K562 (cell line): ENCODE measurements at places on chromosomes 12 and 14.

- no peak for DNase-seq
Observed at GRCh38 chr12:131615326-131616042, 95.4 kb upstream of the SFSWAP start.

GRCh38 chr14:91873471-91874415, 6.4 kb upstream of the TC2N start:
- DNase-seq: no peak

DNA sequence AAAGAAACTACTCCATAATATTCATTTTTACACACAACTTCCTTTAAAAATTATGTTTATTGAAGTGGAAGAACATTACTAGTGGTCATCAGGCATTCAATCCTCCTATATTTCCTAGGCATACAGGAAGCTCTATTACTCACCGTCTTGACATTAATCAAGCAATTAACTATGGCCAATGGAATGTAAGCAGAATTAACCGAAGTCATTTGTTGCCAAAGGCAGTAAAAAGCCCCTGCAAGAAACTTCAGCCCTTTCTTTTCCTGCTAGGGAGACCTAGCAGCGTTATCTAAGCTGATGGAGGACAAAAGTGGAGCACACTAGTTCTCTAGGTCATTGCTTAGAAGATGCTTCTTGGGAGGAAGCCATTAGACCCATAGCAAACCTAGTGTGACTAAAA, 399.6 kb downstream of the KCNH5 start:
- no peak for DNase-seq

DNA sequence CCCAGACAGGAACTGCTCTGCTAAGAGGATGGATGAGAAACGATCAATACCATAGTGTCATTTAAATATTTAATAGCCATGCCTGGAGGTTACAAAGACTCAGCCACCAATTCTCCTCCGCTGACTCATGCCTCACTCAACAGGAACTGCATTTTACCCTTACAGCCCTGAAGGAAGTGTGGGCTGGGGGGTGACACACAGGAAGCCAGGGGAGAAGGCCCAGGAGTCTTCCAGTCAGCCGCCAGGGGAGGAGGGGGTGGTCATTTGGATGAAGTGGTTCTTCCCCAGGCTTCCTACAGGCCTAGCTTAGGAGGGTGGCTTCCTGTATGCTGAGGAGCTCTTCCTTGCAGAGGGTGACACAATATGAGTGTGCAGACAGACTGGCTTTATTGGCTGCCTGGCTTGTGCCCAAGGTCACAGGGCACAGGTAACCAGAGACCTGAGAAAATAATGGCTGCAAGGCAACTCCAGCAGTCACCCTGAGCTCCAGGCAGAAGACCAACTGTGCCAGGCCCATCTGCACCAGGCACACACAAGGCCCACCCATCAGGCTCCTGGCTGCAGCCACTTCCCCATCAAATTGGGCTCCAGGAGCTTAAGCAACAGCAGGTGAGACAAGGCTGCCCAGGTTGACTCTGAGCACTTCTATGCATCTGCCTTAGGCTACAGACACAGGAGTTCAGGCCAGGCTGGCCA, 30.6 kb upstream of the RPLP0 start:
- peak; percentile 91 for DNase-seq

DNA sequence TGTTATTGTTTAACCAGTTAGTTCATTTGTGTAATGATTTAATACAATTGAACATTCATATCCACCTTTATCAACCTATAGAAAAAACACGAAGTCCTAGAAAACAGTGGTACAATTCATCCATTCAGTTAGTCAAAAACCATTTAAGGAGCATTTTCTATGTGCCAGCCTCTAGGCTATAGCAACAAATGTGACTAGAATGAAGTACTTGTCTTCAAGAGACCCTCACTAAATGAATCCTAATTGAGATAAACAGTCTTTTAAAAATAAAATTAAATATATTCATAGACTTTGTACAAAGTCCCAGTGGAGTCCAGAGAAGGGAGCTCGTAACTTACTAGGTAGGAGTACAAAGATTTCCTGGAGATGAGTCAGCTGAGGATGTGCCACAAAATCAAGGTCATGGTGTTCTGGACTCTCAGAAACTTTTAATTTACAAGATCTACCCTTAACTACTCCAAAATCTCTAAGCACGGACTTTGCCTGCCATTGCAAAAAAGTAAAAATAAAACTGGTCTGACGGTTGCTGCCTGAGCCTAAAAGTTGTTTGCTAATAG, 430.7 kb upstream of the DCN start:
- DNase-seq: no peak

- DNase-seq: no peak
Observed at GRCh38 chr12:104974626-104975290, 11.4 kb upstream of the NOPCHAP1 start.

DNA sequence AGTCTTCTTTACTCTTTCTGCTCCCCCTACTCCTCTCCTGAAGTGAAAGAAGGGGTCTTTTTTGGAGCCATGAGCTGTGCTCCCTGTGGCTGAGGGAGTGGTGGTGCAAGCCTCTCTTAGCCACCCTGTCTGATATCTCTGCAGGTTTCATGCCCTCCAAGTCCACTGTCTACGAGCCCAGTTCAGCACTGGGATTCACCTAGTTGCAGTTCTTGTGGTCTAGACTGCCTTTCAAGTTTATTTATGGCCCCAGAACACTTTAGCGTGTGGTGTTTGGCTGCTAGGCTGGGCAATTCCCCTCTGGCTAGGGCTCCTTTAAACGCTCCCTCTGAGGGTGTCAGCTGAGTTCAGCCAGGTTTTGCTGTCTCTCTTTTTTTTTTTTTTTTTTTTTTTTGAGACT, 908.6 kb downstream of the TRHDE start:
- DNase-seq: no peak

- DNase-seq: no peak
Observed at GRCh38 chr12:124196236-124196635, 98.7 kb upstream of the RFLNA start.

- DNase-seq: no peak
Observed at GRCh38 chr14:91570021-91570420, 59.9 kb upstream of the PPP4R3A start.

DNA sequence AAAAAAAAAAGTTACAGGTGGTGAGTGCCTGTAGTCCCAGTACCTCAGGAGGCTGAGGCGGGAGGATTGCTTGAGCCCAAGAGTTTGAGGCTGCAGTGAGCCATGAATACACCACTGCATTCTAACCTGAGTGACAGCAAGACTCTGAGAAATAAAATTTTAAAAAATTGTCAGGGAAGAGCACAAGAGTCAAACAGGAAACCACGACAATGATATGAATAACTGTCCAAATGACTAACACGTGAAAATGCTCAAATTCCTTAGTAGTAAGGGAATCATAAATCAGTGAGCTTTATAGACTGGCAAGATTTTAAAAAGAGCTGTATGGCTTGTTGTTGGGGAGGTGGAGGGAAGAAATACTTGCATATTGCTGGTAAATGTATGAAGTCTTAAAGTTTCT, 12.9 kb upstream of the ASPG start:
- DNase-seq: no peak

- no peak for DNase-seq
Observed at GRCh38 chr12:122788387-122788786, 14.0 kb downstream of the CCDC62 start.

- no peak for DNase-seq
Observed at GRCh38 chr12:12810553-12811021, 2.6 kb upstream of the DDX47 start.
